Foreskin melanocyte (primary cell): ENCODE measurements at places on chromosomes 4 and X.

DNA sequence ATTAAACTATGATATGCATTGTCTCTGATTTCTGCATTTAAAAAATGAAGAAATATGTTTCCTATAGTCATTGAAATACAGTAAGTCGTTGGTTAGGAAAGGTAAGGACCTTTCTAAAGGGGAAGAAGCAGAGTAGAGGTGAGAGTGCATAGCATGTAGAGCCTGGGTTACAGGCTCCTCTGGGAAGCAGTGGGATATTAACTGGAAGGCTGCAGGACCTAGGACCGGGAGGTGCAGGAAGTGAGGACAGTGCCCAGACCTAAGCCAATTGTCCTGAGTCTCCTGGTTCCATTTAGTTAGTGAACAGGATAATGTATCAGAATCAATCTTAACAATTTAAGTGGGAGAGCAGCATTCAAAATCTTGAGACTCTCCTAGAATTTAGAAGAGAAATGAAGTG is 237.1 kb upstream of the NUDT6 start:
- DNase-seq: no peak

DNA sequence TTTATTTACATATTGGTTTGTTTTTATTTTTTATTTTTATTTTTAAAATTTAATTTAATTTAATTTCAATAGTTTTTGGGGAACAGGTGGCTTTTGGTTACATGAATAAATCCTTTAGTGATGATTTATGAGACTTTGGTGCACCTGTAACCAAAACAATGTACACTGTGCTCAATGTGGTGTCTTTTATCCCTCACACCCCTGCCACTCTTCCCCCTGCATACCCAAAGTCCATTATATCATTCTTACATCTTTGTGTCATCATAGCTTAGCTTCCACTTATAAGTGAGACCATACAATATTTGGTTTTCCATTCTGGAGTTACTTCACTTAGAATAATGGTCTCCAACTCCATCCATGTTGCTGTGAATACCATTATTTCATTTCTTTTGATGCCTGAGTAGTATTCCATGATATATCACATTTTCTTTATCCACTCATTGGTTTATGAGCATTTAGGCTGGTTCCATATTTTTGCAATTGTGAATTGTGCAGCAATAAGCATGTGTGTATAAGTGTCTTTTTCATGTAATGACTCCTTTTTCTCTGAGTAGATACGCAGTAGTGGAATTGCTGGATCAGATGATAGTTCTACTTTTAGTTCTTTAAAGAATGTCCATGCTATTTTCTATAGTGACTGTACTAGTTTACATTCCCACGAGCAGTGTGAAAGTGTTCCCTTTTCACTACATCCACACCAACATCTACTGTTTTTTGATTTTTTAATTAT is 157.1 kb downstream of the CPXCR1 start:
- DNase-seq: no peak

DNA sequence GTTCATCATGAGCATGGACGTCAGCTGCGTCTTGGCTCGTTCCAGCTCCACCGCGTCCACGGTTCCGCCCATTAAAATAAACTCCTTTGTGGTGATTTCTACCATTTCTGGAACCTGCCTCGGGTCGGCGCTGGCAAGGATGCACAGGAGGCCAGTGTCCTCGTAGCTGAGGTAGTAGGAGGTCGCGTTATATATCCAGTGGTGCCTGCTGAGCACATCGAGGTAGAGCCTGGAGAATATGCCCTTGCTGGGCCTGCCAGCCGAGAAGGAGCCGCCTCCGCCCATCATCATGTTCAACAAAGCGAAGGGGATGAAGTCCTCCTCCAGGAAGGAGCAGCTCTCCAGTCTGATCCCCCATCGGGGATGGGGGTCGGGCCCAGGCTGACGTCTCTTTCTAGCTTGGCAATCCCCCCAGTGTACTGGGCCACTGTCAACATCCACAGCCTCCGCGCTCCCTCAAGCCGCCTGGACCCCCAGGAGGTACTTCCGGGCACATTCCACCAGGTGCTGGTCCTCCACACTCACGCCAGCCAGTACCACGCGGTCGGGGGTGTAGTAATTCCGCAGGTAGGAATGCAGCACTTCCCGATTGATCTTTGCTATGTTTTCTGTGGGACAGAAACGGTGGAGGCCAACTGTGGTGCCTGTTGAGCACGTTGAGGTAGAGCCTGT is 120.9 kb upstream of the GRID2 start:
- no peak for DNase-seq

GRCh38 chr4:2040391-2041238 is 18.5 kb upstream of the NAT8L start:
- no peak for DNase-seq

GRCh38 chrX:124475358-124475757 is 129.0 kb downstream of the SH2D1A start:
- no peak for DNase-seq

DNA sequence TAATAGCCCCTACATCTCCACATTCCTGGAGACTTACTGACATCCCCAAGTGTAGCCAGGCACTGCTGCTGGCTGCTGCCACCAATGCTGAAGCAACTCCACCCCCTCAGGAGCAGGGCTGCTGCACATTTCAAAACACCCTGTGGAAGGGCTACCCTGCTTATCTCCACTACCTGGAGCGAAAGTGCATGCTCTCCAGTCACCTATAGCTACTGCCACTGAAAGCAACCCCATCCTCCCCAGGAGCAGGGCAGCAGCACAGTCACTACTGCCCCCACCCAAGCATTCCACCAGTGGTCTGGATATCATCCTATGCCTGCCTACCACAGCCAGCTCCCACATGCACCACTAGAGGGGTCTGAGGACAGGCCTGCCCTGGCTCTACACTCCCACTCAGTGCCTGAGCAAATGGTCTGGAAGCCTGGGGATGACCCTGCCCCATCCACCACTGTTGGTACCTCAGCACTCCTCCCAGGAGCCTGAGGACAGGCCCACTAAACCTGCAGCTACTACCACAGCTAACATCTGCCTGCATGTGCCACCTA is 55.3 kb downstream of the MANBA start:
- DNase-seq: no peak

- no peak for DNase-seq
Observed at GRCh38 chr4:111924696-111925095, 220.6 kb upstream of the FAM241A start.

DNA sequence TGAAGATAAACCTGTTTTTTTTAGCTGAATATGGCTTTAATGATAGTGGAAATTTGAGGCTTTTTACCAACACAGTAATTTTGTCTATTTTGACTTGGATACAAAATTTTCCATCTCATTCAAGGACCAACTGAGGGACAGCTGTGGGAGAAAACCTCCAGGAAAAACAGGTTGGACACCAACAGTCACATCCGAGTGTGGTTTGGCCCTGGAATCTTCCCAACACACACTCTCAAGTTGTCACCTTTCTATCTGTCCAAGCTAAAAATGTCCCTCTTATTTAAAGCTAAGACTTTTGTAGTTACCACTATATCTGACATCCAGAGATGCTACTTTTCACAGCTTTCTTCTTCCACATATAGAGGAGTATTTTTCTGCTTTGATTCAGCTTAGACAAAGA is 404.9 kb downstream of the PCDH7 start:
- no peak for DNase-seq

- no peak for DNase-seq
Observed at GRCh38 chr4:126479709-126480108, 1153.0 kb upstream of the INTU start.

DNA sequence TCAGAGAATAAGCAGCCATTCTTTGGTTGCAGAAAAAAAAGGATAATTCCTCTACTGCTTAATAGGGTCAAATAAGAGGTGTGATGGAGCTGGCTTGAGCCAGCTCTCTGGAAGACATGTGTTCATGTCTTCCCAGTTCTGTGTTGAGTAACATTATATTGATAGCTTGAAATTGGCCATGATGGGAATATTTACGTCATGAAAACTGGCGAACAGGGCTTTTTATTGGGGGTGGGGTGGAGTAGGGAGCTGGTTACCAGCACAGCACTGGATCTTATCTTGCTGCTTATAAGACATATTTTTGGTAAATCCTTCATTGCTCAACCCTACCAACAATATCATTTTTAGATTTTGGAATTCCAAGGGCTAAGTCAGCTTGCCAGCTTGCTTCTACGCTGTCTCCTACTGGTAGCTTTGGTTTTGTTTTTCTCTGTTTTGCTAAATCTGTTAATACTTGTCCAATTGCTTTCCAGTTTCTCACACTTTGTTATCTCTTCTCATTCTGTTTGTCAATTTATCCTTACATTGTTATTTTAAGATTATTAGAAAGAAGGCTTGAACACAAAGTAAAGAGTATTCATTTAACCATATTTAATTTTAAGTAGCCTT is 25.3 kb upstream of the GBA3 start:
- no peak for DNase-seq

- no peak for DNase-seq
Observed at GRCh38 chr4:46249516-46249915, 125.7 kb upstream of the GABRG1 start.

DNA sequence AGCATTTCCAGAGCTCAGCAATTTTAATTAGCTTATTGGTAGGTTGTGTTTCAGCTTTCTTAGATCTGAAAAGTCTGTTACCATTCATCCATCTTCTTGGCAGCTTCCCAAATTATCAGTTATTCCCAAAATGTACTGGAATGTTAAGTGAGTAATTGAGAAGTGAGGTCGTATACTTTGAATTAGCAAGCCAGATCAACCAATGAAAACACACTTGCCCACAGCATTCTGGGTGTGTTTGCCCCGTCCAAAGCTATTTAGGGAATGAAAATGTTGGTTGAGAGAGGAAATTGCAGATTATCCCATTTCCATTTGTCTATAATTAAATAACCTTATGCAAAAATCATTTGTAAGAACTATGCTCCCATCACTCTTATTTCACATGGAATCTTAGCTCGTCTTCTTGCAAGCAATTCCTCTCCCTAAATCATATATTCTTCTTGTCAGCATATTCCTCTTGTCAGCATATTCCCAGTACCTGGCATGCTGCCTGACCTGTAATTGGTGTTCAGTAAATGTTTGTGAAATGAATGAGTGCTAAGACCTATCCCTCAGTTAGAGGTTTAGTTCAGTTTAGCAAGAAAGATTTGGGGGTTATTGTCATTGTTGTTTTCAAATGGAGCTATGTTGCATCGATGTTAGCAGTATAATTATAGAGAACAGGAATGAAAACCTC is 23.3 kb upstream of the ANTXR2 start:
- no peak for DNase-seq

DNA sequence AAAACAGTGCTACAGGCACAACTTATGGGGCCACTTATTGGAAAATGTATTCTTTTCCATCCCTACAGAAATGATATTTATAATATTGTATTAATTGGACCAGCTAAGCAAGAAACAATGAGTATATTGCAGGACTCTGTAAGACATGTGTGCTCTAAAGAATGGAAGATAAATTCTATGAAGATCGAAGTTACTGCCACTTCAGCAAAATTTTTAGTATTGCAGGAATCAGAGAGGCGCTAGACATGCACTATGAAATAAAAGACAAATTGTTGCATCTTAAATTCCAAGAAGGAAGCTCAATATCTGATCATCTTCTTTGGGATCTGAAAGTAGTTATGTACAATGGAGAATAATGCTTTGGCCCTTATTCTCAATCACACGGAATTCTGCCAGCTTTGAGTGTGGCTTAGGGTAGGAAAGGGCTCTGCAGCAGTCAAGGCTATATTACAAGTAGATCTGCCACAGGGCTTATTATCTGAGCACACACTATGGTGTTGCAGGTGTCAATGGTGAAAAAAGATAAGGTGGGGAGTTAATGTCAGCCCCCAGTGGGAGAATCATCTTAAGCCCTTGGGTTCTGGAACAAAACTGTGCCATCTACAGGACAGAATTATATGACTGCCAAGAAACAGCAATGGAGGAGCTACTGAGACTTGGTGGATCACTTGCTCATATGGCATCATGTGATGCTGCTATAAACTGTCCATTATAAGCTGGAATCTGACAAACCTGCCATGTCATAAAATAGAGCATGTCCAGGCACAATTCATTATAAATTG is 334.0 kb upstream of the NDST3 start:
- DNase-seq: peak; percentile 11
